ENCODE measurements at places on chromosomes 4 and X. TPM values are rescaled to one million over a fixed set of nuclear protein-coding genes. Genes with fewer than 3 reads are reported as not detected.

The ADH7 gene
- not detected for total RNA-seq

The DTHD1 gene
- not detected for total RNA-seq

The PSAPL1 gene
- total RNA-seq, result not detected

The RS1 gene
- total RNA-seq, result not detected

The CORIN gene
- 2.4 TPM for total RNA-seq

The TMEM144 gene
- 1.2 TPM for total RNA-seq

The ZIC3 gene
- total RNA-seq, result not detected

The CSAG2 gene
- not detected for total RNA-seq

The CXCL11 gene
- not detected for total RNA-seq

Measured in bronchus fibroblast of lung (primary cell).